Hepatocyte (in vitro differentiated cells): ENCODE measurements at places on chromosomes 13 and 19. TPM values are rescaled to one million over a fixed set of nuclear protein-coding genes. Genes with fewer than 3 reads are reported as not detected.

The PPP6R1 gene
- polyA plus RNA-seq: 76.0 and 79.3 TPM in 2 replicates

The FCER2 gene
- polyA plus RNA-seq: not detected in 2 replicates

The KIR2DL3 gene
- not detected in 2 replicates for polyA plus RNA-seq

The SLC44A2 gene
- polyA plus RNA-seq: 91.3 and 100 TPM in 2 replicates

DNA sequence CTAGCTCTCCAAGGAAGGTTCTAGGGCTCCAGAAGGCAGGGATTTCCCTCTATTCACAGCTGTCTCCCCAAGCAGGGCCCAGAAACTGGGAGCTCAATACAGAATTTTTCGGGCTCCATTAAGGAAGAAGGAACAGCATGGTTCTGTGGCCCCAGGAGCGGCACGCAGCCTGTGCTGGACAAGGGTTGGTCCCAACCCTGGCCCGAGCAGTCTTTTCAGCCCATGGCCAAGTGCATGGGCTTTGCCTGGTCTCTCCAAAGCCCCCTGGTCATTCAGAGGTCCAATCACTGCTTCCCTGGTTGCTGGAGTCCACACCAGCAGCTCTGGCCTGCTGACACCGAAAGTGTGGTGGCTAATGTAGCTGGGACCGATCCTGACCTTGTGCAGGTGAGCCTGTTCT is 6.6 kb upstream of the PRKD2 start:
- DNase-seq: no peak

DNA sequence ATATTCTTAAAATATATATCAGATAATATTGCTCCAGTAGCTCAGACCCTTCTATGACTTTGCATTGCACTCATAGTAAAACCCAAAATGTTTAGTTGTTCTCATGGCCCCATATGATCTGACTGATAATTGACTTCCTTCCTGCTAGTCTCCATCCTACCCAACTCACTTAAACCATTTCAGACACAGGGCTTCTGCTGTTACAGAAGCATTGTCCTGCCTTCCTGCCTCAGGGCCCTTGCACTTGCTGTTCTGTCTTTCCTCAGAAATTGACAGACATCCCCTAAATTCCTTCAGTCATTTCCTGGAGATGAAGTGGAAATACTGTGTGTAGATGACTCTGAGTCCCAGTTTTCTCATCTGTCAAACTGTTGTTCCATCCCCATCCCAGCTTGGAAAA is 19.7 kb downstream of the FBXL12 start:
- no peak for DNase-seq

GRCh38 chr19:46573679-46574498 is 27.2 kb upstream of the CALM3 start:
- no peak for DNase-seq

DNA sequence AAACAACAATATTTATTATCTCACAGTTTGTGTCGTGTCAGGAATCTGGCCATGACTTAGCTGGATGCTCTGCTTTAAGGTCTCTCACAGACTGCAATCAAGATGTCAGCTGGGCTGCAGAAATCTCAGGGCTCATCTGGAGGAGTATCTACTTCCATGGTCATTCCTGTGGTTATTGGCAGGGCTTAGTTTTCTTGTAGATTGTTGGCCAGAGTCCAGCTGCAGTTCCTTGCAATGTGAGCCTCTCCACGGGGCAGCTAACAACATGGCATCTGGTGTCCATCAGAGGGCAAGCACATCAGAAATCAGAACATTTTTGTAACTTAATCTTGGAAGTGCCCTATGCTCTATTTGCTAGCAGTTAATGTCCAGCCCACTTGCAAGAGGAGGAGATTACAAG is 45.7 kb upstream of the TDRD3 start:
- peak; percentile 20 for DNase-seq

GRCh38 chr19:51316688-51317087 is 5.2 kb downstream of the IGLON5 start:
- DNase-seq: no peak

DNA sequence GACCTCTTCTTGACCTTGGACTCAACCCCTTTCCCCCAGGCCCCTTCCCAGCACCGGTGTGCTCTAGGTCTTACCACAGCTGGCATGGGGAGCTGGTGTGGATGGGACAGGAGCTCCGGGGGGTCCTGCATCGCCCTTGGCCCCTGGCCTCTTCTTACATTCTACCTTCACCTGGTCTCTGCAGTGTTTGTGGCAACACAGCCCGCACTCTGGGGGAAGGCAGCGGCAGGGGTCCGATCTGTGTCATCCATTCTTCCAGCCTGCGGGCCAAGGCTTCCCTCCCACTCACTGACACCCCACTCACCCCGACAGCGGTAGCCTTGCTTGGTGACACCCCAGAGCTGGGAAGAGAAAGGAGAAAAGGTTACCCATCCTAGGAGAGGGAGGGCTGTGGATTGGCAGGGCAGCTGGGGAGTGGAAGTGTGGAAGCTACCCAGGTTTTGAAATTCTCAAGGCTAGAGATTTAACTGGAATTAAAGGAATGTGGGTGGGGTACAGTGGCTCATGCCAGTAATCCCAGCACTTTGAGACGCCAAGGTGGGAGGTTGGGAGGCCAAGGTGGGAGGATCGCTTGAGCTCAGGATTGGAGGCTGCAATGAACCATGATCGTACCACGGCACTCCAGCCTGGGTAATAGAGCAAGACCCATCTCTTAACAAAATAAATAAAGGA is 8.3 kb downstream of the FAM98C start:
- no peak for DNase-seq

DNA sequence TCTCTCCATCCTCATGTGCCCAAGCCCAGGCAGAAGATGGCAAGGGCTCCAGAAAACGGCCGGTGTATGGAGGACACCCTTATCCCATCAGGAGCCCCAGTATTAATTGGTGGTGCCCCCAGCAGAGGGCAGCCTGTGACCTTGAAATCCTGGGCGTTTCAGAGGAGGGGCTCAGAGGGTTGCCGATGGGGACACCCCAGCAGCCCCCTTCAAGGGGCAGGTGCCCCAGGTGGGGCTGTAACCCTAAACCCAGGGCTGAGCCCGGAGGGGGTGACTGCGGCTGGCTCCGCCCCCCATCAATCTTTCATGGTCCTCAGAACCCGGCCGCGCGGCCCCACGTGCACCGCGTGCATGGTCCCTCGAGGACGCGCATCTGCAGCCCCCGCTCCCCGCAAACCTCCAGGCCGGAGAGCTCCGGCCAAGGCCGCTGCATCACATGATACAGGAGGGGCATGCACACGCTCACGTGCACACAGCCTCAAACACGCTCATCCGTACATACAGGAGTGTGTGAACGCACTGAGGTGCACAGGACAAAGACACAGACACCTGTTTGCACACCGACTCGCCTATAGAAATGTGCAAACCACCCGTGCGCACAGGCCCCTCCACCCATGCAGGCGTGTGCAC is 949 bp downstream of the RAB3A start:
- DNase-seq: peak; percentile 39

DNA sequence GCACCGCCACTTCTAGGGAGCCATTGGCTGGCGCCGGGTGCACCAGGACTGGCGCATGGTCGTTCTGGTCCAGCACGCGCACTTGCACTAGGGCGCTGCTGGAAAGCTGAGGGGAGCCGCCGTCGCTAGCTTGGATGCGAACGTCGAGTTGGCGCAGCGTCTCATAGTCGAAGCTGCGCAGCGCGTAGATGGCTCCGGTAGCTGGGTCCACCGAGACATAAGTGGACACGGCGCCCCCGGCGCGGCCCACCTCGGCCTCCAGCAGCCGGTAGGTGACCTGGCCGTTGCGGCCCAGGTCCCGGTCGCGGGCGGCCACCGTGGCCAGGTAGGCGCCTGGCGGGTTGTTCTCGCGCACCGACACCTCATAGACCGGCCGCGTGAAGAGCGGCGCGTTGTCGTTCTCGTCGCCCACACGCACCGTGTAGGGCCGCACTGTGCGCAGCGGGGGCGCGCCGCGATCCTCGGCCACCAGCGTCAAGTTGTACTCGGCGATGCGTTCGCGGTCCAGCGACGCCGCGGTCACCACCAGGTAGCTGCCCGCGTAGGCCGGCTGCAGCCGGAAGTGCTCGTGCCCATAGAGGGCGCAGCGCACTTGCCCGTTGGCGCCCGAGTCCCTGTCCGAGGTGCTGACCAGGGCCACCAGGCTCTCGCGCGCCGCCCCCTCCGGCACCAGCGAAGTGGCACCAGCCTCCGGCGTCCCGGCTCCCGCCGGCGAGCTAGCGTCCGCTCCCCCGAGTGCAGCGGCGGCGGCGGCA is 1.7 kb downstream of the PCDH8 start:
- peak; percentile 84 for DNase-seq

DNA sequence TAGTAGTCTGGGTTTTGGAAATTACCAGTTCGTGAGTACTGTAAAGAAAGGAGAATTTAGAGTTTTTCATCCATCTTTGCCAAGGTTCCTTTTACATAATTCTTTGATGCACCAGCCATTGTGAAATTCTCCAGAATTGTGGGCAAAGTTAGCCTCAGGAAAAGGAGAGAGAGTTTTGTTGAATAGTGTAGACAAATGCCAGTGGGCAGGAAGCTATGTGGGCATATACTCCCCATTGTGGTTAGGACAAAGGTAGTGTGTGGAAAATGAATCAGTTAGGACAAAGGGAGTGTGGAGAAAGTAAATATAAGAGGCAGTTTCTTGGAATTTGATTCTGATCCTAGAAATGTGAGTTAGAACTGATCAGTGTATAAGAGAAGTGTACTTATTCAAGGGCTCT is 67.9 kb downstream of the PCCA start:
- no peak for DNase-seq

GRCh38 chr19:8831832-8832131 is 322 bp downstream of the ZNF558 start:
- DNase-seq: no peak

DNA sequence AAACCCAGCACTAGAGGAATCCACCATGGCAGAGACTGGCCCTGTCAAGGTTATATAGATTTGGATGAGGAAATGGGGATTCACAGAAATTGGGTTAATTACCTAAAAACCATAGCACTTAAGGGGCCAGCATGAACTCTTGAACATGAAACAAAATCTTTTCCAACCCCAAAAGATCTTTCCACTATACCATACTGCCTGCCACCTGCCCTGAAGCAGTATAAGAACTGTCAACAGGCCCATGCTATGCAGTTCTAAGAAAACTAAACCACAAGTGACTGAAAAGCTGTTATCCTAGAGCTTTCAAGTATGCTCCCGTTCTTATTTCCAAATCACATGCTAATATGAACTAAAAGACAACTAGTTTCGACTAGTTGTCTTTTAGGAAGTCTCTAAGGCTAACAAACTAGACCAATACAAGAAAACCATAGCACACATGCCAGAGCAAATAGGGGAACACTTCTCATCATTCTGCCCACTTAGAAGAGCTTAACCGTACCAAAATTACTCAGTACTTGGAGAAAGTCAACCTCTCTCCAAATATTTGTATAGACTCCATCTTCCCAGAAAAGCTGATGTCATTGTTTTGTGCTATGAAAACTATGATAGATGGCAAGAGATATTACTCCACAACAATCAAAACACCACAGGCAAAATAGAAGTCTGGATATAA is 27.5 kb downstream of the HSPH1 start:
- no peak for DNase-seq

- DNase-seq: peak; percentile 8
Measured at GRCh38 chr13:80753866-80754265, 412.9 kb upstream of the SPRY2 start.

DNA sequence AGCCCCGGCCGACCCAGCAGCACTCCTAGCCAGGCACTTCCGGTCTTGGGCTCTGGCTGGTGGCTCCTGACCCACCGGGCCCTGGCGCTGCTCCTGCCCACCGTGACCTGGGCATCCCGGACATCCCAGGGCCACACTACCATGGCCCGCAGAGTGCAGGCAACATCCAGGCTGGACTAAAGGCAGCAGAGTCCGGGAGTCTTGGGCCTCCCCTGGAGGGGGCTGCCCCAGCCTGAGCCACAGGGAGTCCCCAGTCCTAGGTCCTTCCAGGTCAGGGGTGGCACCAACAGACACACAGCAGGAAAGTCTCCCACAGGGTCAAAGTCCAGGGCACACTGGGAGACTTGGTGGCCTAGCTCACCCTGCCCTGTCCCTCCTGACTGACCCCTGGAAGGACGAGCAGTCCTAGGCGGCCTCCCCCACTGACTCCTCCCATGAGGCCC is 10.8 kb downstream of the LSM4 start:
- DNase-seq: peak; percentile 15

DNA sequence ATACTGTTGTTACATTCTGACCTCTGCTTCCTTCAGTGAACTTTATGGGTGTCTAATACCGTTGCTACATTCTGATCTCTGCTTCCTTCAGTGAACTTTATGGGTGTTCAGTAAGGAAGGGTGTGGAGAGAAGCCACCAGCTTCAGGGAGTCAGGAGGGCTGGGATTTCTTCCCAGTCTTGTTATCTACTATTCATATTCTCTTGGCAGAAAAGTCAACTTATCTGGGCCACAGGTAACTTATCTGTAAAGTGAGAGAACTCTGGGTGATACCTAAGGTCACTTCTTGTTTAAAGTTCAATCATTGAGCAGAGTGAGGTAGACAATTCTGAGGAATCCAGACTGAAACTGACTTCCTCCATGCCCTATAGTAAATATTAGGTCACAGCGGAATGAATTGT is 71.2 kb upstream of the STK24 start:
- peak; percentile 73 for DNase-seq

DNA sequence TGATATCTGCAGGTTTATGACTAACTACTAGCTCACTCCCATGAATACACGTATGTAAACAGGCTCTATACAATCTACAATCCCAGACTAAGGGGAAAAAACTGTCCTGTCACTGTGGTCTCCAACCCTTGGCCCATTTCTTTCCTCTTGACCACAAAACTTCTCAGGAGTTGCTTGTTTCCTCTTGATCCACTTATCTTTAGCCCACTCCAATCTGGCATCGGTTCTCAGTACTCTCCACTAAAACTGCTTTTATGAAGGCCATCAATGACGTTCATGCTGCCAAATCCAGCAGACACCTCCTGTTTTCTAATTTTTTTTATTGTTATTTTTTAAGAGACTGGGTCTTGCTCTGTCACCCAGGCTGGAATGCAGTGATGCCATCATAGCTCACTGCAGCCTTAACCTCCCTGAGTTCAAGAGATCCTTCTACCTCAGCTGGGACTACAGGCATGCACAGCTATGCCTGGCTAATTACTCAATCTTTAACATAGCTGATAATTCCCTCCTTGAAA is 31.9 kb upstream of the USPL1 start:
- DNase-seq: no peak

GRCh38 chr19:12866416-12867119 is 14.7 kb downstream of the DNASE2 start:
- no peak for DNase-seq

DNA sequence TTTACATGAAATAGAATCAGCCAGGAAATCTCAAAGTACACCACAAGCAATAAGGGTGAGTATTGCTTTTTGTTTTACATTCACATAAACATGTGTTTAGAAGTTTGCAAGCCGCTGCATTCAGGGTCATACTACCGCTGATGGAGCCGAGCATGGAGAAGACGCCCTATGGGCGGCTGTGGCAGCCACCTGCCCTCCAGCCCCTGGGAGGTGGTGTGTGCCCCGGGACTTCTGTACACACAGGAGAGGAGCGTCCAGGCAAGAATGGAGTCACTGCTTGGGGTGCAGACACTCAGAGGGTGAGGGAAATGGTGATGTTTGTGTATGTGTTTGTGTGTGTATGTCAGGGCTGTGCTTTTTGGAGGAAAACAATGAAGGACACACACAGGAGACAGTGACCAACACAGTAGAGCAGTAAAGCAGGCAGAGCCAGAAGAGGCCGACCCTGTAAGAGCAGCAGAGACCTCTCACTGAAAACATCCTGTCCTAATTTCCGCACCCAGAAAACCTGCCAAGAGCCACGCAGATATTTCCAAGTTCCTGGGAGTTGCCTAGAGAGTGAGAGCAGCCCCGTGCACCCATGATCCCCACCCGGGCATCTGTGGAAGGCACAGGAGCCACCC is 108.1 kb upstream of the GJB6 start:
- DNase-seq: no peak

- DNase-seq: no peak
Measured at GRCh38 chr13:77715233-77715891, 17.9 kb downstream of the SLAIN1 start.
